ENCODE measurements at places on chromosomes 2 and 18. TPM values are rescaled to one million over a fixed set of nuclear protein-coding genes. Genes with fewer than 3 reads are reported as not detected.
A peak's percentile ranks its signal among the peaks of the same experiment; 100 is the strongest.

Gene KATNAL2
- total RNA-seq, result 10.4 TPM

GRCh38 chr2:152098496-152099366 lies at the start of gene CACNB4:
Gene CACNB4 (minus strand): TSS chr2:152099044.
- DNase-seq, result no peak

DNA sequence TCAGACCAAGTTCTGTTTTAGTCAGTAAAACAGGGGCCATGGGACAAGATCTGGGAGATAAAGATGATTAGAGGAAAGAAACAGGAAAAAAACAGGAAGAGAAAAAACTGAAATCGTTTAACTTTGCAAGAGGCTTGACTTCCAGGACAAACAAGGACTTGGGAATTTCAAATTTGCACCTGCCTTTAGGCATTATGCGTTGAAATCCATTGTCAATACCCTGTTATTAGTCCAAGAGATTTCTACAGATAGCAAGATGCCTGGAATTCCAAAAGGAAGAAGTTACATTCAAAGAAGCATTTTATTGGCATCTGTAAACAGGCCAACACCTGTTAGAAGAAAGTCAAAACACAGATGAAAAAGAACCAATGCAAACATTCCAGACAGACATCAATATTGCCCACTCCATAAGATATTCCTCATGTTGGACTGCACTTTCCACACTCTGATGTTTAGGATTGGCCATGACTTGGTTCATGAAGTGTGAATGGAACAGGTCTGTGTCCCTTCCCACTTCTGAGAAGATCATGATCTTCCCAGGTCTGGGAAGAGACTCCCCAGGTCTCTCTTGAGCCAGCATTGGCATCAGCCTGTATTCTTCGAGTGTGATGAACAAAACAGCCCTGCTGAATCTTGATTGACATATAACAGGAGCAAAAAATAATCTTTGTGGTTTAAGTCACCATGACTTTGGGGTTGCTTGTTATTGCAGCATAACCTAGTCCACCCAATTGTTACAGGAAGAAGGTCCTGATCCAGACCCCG lies 181.4 kb upstream of the FN1 start:
- no peak for DNase-seq

DNA sequence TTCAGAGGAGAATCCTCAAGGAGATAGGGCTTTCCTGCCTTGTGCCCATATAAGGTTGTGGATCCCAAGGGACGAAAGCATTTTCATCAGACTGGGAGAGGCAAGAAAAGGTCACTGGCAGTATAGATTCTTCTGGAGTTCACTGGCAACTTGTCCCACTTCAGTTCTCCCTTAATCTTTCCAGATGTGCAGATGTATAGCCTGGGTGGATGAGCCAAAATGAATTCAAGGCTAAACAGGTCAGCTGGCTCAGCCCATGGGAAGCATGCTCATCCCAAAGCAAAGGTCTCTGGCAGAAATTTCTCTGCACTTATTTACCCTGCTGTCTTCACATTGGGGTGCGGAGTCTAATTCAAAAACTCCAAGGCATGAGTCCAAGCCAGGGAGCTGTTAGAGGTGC lies 148.9 kb upstream of the TNP1 start:
- DNase-seq, result no peak

DNA sequence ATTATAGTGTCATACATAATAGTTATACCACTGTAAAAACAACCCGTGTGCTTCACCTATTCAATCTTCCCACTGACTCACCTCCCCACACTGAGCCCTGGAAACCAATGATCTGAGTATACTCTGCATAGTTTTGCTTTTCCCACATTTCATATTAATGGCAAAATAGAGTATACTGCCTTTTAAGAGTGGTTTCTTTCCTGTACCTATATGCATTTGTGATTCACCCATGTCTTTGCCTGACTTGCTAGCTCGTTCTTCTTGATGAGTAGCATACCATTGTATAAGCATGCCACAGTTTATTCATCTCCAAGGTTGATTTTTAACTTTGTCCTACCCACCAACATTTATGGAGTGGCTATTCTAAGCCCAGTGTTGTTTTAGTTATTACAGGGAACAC lies 686.4 kb downstream of the PLCL1 start:
- DNase-seq, result no peak

GRCh38 chr2:42353792-42354429 lies 7.1 kb downstream of the COX7A2L start:
- no peak for DNase-seq

DNA sequence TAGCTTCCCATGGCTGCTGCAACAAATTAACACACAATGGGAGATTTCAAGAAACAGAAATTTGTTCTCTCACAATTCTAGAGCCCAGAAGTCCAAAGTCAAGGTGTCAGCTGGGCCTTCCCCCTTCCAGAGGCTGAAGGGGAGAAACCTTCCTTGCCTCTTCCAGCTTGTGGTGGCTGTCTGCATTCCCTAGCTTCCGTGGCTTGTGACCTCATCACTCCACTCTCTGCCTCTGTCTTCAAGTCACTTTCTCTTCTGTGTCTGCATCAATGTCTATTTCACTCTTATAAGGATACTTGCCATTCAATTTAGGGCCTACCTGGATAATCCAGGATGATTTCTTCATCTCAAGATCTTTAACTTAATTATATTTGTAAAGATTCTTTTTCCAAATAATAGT lies 16.8 kb upstream of the SRBD1 start:
- DNase-seq, result peak; percentile 27

- DNase-seq, result no peak
Observed at GRCh38 chr2:60331115-60331809, 222.2 kb downstream of the BCL11A start.

- no peak for DNase-seq
Observed at GRCh38 chr2:143530758-143531157, 401.5 kb downstream of the ARHGAP15 start.

- DNase-seq, result no peak
Observed at GRCh38 chr2:36740061-36740460, 43.6 kb downstream of the VIT start.
